Naive thymus-derived CD4-positive, alpha-beta T cell (primary cell): ENCODE measurements at places on chromosomes 1 and 21. TPM values are rescaled to one million over a fixed set of nuclear protein-coding genes. Genes with fewer than 3 reads are reported as not detected.

FAM151A gene
- total RNA-seq: not detected

ADAMTS5 gene
- total RNA-seq: 0.12 TPM

KCNK1 gene
- not detected for total RNA-seq

TIAM1 gene
- total RNA-seq: 81.1 and 83.8 TPM in 2 replicates

PADI2 gene
- total RNA-seq: 0.08 TPM

MYCL gene
- total RNA-seq: 0.46 TPM

BTF3L4 gene
- total RNA-seq: 35.8 TPM

CHTOP gene
- 101 and 106 TPM in 2 replicates for total RNA-seq

GRCh38 chr1:211781260-211781659, 49.3 kb downstream of the LPGAT1 start:
- H3K4me3 ChIP-seq: no peak overlapping the region
- H3K36me3 ChIP-seq: no peaks in the 10 kb centered on the region
- no peak overlapping the region for H3K27ac ChIP-seq

DNA sequence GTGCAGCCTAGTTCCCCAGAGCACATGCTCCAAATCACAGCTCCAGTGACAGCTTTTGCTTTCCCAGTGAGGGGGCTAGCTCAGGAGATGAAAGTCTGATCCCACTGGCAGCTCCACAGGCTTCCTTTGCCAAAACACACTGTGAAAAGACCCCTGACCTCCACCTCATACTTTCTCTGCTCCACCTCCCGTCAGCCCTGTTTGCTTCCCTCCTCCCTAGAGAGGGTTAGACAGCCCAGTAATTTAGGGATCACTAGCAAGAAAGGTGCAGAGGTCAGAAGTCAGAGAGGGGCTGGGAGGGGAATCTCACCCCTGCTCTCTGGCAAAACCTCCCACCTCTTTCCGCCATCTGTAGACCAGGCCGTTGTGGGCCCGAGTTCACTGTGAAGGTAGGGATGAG, 62.8 kb downstream of the PLXNA2 start:
- no peaks in the 10 kb centered on the region for H3K27me3 ChIP-seq
- no peaks in the 10 kb centered on the region for H3K36me3 ChIP-seq
- H3K4me3 ChIP-seq: no peak overlapping the region
- no peak overlapping the region for H3K27ac ChIP-seq
- DNase-seq: no peak
- no peaks in the 10 kb centered on the region for H3K4me1 ChIP-seq

GRCh38 chr1:46333300-46334029, 7.1 kb upstream of the NSUN4 start:
- no peak overlapping the region for H3K27ac ChIP-seq
- H3K27me3 ChIP-seq: no peaks in the 10 kb centered on the region
- no peaks in the 10 kb centered on the region for H3K36me3 ChIP-seq
- no peak overlapping the region for H3K4me3 ChIP-seq

DNA sequence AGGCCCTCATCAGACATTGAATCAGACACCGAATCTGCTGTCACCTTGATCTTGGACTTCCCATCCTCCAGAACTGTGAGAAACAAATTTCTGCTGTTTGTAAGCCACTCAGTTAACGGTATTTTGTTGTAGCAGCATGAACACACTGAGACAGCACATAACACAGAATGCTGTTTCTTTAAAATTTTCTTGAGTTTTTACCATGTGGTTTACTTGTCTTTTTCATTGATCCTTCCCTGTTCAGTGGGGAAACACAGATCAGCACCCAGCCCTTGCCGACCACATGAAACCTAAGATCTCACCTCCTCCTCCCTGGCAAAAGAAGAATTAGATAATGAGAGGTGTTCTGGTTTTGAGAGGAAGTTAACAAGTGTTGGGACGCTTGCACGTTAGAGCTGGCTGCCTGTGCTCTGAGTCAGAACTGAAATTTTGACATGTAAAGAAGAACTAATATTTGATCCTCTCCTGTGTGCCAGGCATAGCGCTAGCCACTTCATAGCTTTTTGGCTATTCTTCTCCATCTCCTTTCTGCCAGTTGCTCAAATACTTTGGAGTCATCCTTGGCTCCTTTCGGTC, 179.6 kb downstream of the DHRS3 start:
- peak; percentile 66 for DNase-seq
- H3K4me1 ChIP-seq: peaks cover 65% of the 10 kb centered on the region
- peak overlapping the region; percentile 17 for H3K4me3 ChIP-seq
- no peaks in the 10 kb centered on the region for H3K36me3 ChIP-seq

- H3K4me1 ChIP-seq: peaks cover 8% of the 10 kb centered on the region
- DNase-seq: no peak
- H3K4me3 ChIP-seq: no peak overlapping the region
- H3K36me3 ChIP-seq: peaks cover 4% of the 10 kb centered on the region
- no peaks in the 10 kb centered on the region for H3K27me3 ChIP-seq
These were observed 6.9 kb downstream of the SLC9A1 start for GRCh38 chr1:27147842-27148518.

DNA sequence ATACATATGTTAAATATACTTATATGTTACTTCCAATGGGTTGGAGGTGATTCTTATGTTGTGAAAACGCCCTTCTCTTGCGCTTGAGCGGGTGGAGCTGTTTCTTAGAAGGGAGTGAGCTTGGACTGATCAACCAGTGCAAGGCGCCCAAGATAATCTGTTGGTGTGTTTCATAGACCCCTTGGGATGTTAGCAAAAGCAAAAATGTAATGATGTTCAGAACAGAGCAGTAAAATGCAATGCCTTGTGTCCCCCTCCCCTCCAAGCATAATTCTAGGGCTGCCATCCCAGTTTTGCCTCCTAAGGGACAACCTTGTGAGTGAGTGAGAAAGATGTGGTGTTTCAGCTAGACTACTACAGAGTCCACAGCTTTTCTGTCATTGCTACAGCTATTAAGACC, 6.2 kb upstream of the CD34 start:
- H3K27ac ChIP-seq: no peak overlapping the region
- no peaks in the 10 kb centered on the region for H3K4me1 ChIP-seq
- H3K27me3 ChIP-seq: no peaks in the 10 kb centered on the region
- H3K4me3 ChIP-seq: no peak overlapping the region
- no peaks in the 10 kb centered on the region for H3K36me3 ChIP-seq

- no peaks in the 10 kb centered on the region for H3K4me1 ChIP-seq
- H3K36me3 ChIP-seq: no peaks in the 10 kb centered on the region
- no peak overlapping the region for H3K27ac ChIP-seq
- no peak overlapping the region for H3K4me3 ChIP-seq
These were observed 56.8 kb downstream of the NFIA start for GRCh38 chr1:61138921-61139774.

DNA sequence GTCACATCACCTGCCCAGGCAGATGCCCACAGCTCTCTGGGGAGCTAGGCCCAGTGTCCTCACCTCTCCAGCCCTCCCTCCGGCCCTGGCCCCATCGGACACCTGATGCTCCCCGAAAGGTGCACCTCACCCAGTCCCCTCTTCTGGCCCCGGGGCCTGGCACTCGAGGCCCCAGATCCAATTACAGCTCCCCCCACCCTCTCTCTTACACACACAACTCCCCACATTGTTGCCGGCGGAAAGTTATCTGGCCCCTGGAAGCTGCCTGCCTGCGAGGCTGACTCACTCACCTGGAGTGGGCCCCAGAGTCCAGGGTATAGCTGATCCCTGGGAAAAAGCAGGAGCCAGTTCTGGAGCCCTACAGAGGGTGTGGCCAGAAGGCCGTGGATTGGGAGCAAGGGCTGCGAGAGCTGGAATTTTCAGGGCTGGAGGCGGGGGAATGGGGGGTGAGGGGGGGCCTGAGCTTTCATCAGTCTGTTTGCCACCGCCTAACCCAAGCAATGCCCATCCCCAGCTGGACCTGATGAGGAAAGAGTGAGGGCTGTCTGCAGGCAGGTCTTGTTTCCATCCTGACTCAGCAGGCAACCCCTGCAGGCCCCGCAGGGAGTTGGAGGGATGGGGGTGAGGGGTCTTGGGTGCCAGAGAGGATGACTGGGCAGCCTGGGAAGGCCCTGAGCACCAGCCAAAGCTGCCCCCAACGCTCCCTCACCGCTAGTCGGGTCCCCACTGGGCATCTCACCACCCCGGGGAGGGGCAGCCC, 948 bp downstream of the FBXO2 start:
- no peaks in the 10 kb centered on the region for H3K27me3 ChIP-seq
- peaks cover 16% of the 10 kb centered on the region for H3K4me1 ChIP-seq

DNA sequence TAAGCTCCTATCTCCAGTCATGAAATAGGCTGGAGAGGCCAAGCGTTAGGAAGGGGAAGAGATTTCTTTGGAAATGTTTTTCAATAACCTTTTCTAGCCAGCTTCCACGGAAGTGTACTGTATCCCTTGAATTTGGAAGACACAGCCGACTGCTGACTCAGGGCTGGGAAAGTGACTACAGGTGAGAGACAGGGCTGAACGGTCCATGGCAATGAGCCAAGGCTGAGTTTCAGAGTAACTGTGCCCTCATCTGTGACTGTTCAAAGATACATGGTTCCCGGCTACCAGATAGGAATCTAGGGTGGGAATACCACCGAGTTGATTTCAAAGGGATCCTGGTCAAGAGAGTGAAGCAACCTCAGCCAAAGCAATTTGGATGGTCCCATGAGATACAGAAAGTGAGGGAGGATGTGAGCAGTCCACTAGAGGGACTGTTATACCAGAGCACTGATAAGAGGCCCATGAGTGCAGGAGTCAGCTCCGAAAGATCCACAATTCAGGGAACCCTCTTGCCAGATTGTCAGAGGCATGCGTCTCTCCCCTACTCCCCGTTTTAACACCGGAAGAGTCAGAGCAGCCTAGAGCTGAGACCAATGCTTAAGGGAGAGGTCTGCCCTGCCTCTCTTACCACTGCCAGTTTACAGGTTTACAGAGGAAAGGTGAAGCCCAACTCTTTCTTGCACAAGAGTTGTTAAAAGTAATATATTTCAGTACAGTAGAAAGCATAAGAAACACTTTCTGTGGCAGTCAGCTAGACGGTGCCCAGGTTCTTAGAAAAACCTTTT, 3.2 kb upstream of the KRTAP19-8 start:
- H3K27me3 ChIP-seq: no peaks in the 10 kb centered on the region
- no peak overlapping the region for H3K4me3 ChIP-seq
- H3K36me3 ChIP-seq: no peaks in the 10 kb centered on the region

- no peak overlapping the region for H3K4me3 ChIP-seq
- no peak for DNase-seq
- no peaks in the 10 kb centered on the region for H3K36me3 ChIP-seq
These were observed 102.0 kb upstream of the CHODL start for GRCh38 chr21:18142655-18143054.

DNA sequence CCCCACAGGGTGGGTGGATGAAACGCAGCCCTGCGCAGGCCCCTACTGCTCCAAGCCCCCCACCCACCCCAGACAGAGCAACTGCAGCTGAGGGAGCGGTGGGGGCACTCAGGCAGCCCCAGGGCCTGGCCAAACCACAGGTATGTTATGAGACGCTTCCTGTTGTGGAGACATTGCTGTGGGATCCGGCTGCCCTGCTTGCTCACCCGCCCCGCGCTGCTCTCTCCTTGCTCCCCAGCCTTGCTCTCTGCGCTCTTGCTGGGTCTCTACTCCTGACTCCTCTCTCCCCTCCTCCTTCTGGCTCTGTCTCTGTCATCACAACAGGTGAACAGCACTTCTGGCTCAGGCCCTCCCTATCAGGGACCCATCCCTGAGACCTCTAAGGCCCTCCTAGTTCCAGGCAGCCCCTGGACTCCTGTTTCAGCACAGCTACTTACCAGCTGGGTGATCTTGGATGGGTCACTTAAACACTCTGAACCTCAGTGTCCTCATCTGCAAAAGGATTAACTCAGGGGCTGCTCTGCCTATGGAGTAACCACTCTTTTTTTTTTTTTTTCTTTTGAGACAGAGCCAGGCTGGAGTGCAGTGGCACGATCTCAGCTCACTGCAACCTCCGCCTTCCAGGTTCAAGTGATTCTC, 15.9 kb downstream of the COL8A2 start:
- H3K27me3 ChIP-seq: no peaks in the 10 kb centered on the region
- no peak overlapping the region for H3K4me3 ChIP-seq
- H3K4me1 ChIP-seq: peaks cover 15% of the 10 kb centered on the region

- H3K4me3 ChIP-seq: no peak overlapping the region
- no peak for DNase-seq
- H3K36me3 ChIP-seq: no peaks in the 10 kb centered on the region
- no peaks in the 10 kb centered on the region for H3K4me1 ChIP-seq
These were observed 24.7 kb upstream of the KDM4A start for GRCh38 chr1:43625063-43625780.

GRCh38 chr1:203264052-203264501, 34.6 kb upstream of the CHIT1 start:
- H3K4me1 ChIP-seq: peaks cover 10% of the 10 kb centered on the region
- H3K27ac ChIP-seq: no peak overlapping the region
- H3K36me3 ChIP-seq: no peaks in the 10 kb centered on the region
- DNase-seq: no peak

DNA sequence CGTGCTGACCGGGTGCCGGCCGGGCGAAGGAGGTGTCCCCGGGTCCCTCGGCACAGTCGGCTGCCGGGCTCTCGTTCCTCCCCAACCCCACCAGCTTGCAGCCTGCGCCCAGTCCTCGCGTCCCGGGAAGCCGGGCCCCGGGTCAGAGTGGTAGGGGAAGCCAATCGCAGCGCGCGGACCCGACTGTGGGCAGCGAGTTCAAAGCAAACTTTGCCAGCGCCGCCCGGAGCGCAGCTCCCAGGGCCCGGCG, 328 bp downstream of the MYCL start:
- no peaks in the 10 kb centered on the region for H3K36me3 ChIP-seq
- peak overlapping the region; percentile 24 for H3K4me3 ChIP-seq
- H3K27ac ChIP-seq: no peak overlapping the region
